ENCODE measurements at places on chromosomes 16 and 17. TPM values are rescaled to one million over a fixed set of nuclear protein-coding genes. Genes with fewer than 3 reads are reported as not detected.
A peak's percentile ranks its signal among the peaks of the same experiment; 100 is the strongest.

The ZNF750 gene
- total RNA-seq, result not detected

DNA sequence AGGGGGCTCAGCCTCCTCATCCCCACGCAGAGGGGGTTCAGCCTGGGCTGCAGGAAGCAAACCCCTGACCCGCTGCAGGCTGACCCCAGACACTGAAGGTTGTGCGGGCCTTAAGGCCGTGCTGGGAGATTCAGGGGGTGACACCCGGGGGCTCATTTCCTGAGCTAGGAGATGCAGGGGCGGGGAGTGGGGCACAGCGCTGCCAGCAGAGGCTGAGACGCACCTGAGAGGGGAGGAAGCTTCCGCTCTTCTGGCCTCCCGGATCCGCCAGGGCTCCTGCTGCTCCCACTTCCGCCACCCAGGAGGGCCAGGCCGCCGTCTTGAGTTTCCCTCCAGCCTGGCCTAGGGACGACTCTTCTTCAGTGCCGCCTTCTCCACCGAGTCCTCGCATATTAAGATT lies 173.2 kb upstream of the FOXF1 start:
- H3K4me3 ChIP-seq, result no peak overlapping the region
- H3K27me3 ChIP-seq, result peaks cover 8% of the 10 kb centered on the region
- peaks cover 16% of the 10 kb centered on the region for H3K4me1 ChIP-seq

DNA sequence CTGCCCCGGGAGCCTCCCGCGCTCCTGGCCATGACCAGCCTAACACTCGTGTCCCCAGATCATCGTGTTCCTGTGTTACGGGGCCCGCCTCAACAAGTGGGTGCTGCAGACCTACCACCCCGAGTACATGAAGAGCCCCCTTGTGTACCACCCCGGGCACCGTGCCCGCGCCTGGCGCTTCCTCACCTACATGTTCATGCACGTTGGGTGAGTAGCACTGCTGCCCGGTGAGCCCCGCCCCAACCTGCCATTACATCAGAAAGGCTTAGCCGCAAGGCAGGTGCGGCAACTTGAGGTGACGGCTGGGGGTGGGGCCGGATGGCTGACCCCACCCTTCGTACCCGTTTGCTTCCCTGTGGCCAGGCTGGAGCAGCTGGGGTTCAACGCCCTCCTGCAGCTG lies 1.4 kb downstream of the RHBDL1 start:
- peaks cover 20% of the 10 kb centered on the region for H3K36me3 ChIP-seq
- H3K27me3 ChIP-seq, result no peaks in the 10 kb centered on the region
- no peak overlapping the region for H3K27ac ChIP-seq
- DNase-seq, result no peak
- H3K4me3 ChIP-seq, result no peak overlapping the region

DNA sequence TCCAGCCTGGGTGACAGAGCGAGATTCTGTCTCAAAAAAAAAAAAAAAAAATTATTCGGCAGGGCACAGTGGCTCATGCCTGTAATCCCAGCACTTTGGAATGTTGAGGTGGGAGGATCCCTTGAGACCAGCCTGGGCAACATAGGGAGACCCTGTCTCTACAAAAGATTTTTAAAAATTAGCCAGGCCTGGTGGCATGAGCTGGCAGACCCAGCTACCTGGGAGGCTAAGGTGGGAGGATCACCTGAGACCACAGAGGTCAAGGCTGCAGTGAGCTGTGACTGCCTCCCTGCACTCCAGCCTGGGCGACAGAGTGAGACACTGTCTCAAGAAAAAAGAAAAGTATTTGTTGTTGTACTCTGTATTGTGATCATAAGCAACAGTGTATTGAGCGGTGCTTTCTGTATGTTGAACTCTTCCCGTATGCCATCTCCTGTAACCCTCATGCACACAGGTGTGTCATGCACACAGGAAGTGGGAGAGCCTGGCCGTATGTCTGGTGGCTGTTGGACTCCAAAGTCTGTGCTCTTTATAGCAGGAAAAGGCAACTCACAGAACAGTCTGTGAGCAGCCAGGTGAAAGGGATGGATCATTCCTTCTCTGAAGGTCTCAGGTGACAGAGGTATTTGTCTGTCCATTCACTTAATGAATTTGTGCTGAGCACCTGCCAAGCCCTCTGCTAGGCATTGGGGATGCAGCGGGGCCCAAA lies 17.1 kb downstream of the CDH1 start:
- H3K4me1 ChIP-seq, result no peaks in the 10 kb centered on the region
- no peak for DNase-seq
- no peaks in the 10 kb centered on the region for H3K36me3 ChIP-seq

The CNEP1R1 gene
- 14.4 TPM for total RNA-seq

The KRTAP4-6 gene
- total RNA-seq, result not detected

DNA sequence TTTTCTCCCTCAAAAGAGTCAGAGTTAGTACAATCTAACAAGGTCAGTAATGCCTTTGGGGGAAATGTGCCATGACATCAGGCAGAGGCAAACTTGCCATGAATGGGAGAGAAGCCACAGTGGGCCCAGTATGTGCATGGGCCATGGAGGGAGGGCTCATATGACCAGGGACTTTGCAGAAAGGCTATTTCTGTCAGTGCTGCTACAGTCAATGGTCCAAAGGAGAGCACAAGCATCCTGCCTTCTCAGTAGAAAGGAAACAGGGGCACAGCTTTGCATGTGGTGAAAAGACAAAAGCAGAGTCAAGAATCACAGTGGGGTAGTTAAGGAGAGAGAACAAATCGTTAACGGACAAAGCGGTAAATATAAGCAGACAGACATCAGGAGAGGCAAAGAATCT lies 11.2 kb upstream of the CORO6 start:
- H3K4me3 ChIP-seq, result no peak overlapping the region
- H3K4me1 ChIP-seq, result no peaks in the 10 kb centered on the region
- no peak for DNase-seq
- no peak overlapping the region for H3K27ac ChIP-seq
- no peaks in the 10 kb centered on the region for H3K27me3 ChIP-seq

GRCh38 chr17:74855323-74855722 lies 4.4 kb downstream of the GRIN2C start:
- H3K27ac ChIP-seq, result no peak overlapping the region
- peaks cover 6% of the 10 kb centered on the region for H3K4me1 ChIP-seq
- H3K36me3 ChIP-seq, result no peaks in the 10 kb centered on the region
- H3K4me3 ChIP-seq, result no peak overlapping the region

DNA sequence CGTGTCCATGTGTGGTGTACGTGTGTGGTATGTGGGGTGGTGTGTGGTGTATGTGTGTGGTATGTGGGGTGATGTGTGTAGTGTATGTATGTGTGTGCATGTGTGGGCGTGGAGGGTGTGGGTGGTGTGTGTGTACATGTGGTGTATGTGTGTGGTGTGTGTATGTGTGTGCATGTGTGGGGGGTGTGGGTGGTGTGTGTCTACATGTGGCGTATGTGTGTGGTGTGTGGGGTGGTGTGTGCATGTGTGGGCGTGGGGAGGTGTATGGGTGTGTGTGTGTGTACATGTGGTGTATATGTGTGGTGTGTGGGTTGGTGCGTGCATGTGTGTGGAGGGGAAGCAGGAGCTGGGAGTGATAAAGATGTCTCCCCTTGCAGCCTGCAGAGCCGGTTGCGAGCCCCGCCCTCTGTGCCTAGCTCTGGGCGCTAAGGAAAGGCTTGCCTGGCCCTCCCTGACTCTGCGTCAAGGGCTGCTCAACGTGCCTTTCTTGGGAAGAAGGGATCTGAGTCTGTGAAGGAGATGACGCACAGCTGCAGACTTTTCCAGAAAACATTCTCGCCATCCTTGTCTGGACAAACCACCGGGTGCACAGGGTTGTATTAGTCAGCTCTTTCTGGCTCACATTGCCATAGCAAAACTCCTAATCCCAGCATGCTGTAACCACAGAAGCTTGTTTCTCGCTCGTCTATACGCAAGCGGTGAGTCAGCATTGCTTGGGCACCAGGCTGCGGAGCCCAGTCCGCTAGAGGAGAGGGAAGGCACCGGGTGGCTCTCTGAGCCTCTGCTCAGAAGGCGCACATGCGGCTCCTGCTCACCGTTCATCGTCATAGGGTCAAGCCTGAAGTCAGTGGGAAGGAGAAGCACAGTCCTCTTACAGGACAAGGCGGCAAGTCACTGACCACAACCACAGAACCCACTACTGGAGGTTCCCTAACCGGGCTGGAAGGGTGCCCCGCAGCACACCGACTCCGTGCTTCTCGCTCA lies 2.0 kb upstream of the CD300H start:
- H3K4me3 ChIP-seq, result no peak overlapping the region
- DNase-seq, result peak; percentile 99
- no peaks in the 10 kb centered on the region for H3K27me3 ChIP-seq
- H3K27ac ChIP-seq, result no peak overlapping the region
- H3K4me1 ChIP-seq, result no peaks in the 10 kb centered on the region
